ENCODE measurements at places on chromosomes 13 and 19. TPM values are rescaled to one million over a fixed set of nuclear protein-coding genes. Genes with fewer than 3 reads are reported as not detected.

Gene NLRP4
- not detected for total RNA-seq

Gene HNRNPA1L2
- total RNA-seq: 0.93 TPM

Gene KLF2
- total RNA-seq: 2.4 TPM

Gene CEACAM16
- not detected for total RNA-seq

Gene NLRP11
- total RNA-seq: 0.06 TPM

Gene CDC42EP5
- 75.9 TPM for total RNA-seq

Gene B3GNT3
- not detected for total RNA-seq

Gene PROZ
- not detected for total RNA-seq

Gene MIDN
- 46.7 TPM for total RNA-seq

Gene FUT2
- total RNA-seq: not detected

Gene WDR87
- total RNA-seq: not detected

Gene CERS1
- total RNA-seq: 0.56 TPM

Gene PSG3
- total RNA-seq: not detected

Gene PTH2
- not detected for total RNA-seq

Gene GALP
- not detected for total RNA-seq

Gene ATP4A
- total RNA-seq: not detected

Gene NLRP9
- total RNA-seq: not detected

Gene SBK3
- not detected for total RNA-seq

Gene CBLC
- total RNA-seq: not detected

Gene S1PR4
- not detected for total RNA-seq

Gene KLK3
- not detected for total RNA-seq

Gene SLC6A16
- not detected for total RNA-seq

Gene FGF21
- not detected for total RNA-seq

Gene PLK5
- not detected for total RNA-seq

Gene ZNF543
- total RNA-seq: 5.9 TPM

Gene SPRY2
- total RNA-seq: 75.4 TPM

Gene FCER2
- not detected for total RNA-seq

Gene CATSPERD
- not detected for total RNA-seq

Gene ZNF229
- total RNA-seq: 11.9 TPM

Gene PRR36
- total RNA-seq: not detected

Gene SLC1A6
- not detected for total RNA-seq

Gene MISP
- total RNA-seq: not detected

Gene ZNF66
- total RNA-seq: 0.12 TPM
